ENCODE measurements at places on chromosomes 7 and 10.

DNA sequence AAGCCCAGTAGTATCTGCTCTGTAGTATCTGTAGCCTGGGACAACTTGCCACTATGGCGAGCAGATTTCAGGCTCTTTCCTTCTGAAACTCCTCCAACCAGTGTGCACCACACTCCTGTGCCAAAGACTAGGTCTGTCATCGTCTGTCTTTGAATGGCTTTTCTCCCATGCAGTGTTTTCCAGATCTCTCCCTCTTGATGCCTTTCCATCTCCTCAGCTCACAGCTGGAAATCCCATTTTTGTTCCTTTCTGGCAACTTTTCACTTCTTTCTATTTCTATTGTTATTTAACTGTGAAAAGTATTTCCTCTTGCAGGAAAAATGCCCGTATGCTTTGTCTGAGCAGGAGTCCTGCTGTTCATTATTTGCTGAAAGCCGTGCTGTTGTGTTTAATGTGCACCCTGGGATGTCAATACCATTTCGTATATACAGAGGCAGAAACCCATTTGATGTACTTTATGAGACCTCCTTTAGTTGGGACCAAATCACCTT, 373.7 kb downstream of the PHTF2 start:
- DNase-seq, result no peak

DNA sequence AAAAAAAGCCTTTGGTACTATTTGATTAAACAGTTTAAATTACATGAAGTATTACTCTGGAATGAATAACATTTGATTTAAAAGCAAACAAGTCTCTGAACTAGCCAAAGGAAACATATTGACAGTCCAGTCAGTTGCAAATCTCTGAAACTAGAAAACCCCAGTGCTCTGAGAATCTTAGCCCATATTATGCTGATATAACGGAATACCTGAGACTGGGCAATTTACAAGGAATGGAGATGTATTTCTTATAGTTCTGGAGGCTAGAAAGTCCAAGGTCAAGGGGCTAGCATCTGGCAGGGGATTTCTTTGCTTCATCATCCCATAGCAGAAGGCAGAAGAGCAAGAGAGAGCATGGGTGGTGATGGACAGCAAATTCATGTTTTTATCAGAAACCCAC, 21.7 kb upstream of the FKBP9 start:
- no peak for DNase-seq

DNA sequence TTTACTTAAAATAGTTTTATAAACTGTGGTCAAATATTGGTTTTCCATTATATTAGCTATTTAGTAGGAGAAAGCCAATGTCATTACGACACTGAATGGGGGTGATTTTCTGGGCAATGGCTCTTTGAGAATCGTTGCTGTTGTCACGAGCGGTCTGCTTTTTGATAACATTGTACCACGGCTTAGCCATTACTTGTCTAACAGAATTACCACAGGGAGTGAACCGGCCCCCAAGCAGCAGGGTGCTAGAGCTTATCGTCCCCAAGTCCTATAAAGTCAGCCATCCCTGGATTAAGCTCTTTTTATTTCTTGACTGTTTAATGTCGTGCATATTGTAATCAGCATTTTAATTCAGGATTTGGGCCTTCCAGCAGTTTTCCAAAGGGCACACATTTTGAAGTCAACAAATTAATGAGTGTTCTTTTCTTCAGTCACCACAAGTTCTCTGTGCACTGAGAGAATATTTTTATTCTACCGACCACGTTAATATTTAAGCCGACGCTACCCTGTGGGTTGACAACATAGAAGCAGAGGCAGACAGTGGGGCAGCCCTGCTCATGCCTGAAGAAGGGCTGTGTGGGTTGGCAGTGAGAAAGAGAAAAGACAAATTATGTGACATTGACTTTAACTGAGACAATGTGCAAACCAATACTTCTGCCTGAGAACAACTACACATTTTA, 125.8 kb downstream of the ICA1 start:
- no peak for DNase-seq

DNA sequence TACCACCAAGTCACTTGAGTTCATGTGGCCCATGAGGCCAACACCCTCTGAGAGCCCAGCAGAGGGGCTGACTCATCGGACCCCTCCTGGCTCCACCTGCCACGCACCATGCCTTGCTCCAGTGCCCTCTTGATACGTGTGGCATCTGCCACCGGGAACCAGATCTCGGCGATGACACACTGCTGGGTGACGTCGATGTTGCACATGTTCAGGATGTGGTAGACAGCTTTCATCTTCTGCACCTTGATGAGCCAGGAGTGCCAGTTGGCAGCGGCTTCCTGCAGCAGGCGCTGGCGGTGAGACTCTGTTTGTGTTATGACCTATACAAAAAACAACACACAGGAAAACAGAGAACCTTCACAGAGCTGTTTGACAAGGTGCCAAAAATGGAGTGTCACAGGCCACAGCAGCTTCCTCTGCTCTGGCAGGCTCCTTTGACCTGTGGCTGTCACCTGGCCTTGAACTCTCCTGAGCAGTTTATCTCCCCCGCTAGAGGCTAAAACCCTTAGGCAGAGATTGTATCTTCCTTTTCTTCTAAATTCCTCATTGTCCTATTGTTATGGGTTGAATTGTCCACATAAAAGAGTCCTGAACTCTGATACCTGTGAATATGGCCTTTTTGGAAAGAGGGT, 45.2 kb upstream of the TMEM213 start:
- peak; percentile 70 for DNase-seq

- DNase-seq, result no peak
These were observed 67.1 kb downstream of the HK1 start for GRCh38 chr10:69345402-69345801.

DNA sequence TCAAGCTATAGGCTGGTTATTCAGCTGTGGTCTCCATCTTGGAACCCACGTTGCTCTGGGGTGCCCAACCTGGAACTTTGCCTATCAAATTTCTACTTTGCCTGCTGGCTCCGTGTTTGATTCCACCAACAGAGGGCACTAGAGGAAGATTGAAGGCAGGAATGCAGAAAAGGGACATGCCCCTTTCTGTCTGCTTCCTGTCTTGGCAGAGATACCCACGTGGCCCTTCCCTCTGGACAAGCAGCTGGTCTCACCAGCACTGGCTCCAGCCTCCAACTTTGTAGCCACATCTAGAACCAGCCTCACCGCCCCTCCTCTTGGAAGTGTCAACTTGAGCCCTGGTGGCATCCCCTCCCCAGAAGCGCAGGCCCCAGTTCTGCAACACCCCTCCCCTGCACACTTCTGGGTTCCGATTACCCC, 52.1 kb upstream of the ZNF438 start:
- DNase-seq, result peak; percentile 31

- DNase-seq, result no peak
These were observed 51.3 kb downstream of the PALD1 start for GRCh38 chr10:70529848-70530247.

DNA sequence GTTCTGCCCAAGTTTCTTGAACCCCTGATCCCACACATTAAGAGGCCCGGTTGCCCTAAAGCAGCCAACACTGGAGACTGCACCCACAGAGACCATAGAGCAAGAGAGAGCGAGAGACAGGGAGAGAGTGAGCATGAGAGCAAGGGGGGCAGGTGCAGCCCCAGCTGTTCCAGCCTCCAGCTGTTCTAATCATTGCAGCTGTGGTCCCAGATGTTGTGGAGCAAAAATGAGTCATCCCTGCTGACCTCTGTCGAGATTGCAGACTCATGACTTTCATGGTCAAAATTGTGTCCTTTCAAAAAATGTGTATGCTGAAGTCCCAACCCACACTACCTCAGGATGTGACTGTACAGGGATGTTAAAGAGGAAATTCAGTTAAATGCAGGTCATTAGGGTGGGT, 143.9 kb upstream of the FRMD4A start:
- DNase-seq, result no peak

DNA sequence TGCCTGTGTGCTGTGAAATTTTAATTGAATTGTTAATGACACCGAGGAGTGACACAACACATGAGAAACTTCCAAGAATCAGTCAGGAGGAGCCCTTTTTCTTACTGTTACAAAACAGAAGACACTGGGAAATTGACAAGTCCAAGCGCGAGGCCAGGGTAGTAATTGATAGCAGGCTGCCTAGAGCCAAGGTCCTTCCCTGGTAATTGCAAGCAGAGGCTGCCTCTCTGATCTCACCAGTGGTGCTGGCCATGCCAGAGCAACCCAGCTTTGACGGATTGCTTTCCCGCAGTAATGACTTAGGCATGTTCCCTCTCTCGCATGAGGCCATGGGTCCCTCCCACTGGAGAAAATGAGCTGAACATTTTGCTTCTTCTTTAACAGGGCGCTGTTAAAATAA, 111.5 kb downstream of the LRMDA start:
- DNase-seq, result no peak

DNA sequence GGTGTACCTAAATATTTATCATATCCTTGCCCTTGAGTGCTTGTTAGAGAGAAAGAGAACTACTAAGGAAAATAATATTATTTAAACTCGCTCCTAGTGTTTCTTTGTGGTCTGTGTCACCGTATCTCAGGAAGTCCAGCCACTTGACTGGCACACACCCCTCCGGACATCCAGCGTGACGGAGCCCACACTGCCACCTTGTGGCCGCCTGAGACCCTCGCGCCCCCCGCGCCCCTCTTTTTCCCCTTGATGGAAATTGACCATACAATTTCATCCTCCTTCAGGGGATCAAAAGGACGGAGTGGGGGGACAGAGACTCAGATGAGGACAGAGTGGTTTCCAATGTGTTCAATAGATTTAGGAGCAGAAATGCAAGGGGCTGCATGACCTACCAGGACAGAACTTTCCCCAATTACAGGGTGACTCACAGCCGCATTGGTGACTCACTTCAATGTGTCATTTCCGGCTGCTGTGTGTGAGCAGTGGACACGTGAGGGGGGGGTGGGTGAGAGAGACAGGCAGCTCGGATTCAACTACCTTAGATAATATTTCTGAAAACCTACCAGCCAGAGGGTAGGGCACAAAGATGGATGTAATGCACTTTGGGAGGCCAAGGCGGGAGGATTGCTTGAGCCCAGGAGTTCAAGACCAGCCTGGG, 11.4 kb downstream of the SERPINE1 start:
- peak; percentile 83 for DNase-seq

GRCh38 chr7:51279391-51280023, 37.1 kb downstream of the COBL start:
- DNase-seq, result no peak

GRCh38 chr10:72097448-72098300, 9.3 kb upstream of the SPOCK2 start:
- no peak for DNase-seq

GRCh38 chr10:51076299-51076841, 2.1 kb downstream of the PRKG1 start:
- DNase-seq, result no peak

DNA sequence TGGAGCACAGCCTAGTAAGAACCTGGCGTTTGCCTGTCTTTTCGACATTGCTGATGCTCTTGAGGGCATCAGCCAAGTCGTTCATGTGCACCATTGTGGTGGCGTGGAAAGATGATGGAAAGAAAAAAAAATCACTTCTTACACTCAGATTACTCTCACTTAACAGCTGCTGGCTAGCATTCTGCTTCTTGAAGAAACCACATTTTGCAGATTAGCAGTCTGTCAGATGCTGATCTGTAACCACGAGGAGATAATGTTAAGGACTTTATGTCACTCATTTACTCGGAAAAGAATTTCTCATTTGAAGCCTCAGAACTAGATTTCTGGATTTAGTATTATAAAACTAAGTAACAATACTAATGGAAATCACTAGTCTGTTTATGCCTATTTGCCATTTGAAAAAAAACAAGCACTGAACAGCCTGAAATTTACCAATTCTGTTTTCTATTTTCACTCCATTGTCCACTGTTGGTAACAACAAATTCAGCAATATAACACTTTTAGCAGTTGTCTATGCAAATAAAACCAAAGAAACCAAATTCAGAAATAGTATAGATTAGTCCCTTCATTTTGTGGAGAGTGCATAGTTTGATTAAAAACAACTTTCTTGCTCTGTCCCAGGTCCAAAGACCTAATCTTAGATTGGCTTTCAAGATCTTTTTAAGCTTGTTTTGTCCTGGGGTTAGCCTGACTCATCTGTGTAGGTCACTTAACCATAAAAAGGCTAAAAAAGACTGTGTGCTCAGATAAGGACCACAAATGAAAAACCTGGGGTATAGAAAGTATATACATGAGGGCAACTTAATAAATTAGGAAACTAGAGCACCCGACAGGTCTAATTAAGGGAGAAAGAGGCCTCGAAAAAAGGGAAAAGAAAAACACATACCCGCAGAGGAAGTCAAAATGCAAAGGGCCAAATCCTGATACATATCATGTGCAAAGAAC, 67.5 kb downstream of the NT5C2 start:
- DNase-seq, result no peak

GRCh38 chr10:18504161-18504560, 147.2 kb downstream of the NSUN6 start:
- no peak for DNase-seq

DNA sequence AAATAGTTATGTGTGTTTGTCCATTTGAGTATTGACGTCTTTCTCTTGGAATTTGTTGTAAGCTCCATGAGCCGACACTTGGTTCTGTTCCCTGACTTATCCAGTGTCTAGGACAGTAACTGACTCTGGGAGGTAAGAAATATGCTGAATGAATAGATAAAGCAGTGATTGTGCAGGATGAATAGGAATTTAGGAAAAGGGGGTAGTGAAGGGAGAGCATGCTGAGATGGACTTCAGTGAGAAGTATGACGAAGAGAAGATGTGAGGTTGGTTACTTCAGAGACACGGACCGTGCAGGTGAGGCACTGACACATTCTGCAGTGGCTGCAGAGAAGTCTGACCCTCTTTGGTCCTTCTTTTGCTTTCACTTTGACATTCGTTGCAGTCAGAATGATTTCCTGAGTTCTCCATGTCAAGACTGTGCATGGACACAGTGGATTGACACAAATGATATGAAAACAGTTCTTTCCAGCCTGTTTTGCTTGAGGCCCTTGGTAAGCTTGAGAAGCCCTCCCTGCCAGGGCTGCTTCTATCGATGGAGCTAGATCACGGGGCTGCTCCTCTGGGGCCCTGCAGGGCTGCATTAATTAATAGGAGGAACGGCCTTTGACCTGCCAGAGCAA, 261.5 kb upstream of the SORCS1 start:
- DNase-seq, result no peak

GRCh38 chr10:96585736-96586418, 935 bp downstream of the TM9SF3 start:
- no peak for DNase-seq

GRCh38 chr10:98296524-98296923, 28.5 kb upstream of the LOXL4 start:
- DNase-seq, result no peak

- DNase-seq, result no peak
These were observed 17.5 kb downstream of the PWWP2B start for GRCh38 chr10:132414402-132415016.

GRCh38 chr7:8208816-8209215, 53.2 kb downstream of the ICA1 start:
- DNase-seq, result no peak

DNA sequence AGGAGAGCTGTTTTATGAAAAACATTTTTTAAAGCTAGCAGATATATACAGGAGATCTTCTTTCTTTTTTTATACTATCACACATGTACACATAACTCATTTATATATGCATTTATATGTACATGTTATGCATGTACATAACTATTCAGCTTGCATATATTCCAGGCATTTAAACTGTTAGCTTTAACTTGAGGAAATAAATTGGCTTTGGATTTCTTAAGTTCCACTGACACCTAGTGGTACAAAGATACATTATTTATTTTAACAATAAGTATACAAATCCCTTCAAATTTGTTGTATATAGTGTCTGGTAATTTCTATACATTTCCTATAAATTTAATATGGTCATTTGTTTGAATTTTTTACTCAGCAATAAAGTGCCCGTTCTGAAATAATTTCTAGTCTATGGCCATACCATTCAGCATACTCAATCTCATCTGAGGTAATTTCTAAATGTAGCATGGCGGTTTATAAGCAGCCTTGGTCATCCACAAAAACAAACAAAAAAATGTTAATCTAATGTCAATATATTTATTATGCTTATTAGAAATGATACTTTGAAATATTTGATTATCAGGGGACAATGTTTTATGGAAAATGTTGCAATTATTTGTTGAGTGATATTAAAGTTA, 11.6 kb downstream of the ZDHHC6 start:
- no peak for DNase-seq
